ENCODE measurements at places on chromosomes 5 and 9.

DNA sequence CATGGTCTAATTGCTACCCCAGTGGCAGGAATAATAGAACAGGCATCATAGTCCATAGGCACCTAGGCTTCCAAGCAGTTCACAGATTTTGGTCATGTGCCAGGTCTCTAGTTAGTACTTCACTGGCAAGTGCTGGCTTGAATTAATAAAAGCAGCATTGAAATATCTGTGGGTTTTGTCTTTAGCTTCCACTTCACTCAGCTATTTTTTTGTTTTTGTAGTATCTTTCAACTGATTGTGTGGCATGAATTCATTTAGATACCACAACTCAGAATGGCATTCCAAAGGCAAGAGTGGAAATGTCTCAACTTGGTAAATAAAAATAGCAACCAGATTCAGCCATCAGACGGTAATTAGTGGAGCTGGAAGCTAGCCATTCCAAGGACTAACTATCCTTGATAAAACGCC, 27.9 kb upstream of the ITGA2 start:
- no peak for DNase-seq

GRCh38 chr5:151480384-151481293, 33.2 kb downstream of the SLC36A1 start:
- peak; percentile 75 for DNase-seq

DNA sequence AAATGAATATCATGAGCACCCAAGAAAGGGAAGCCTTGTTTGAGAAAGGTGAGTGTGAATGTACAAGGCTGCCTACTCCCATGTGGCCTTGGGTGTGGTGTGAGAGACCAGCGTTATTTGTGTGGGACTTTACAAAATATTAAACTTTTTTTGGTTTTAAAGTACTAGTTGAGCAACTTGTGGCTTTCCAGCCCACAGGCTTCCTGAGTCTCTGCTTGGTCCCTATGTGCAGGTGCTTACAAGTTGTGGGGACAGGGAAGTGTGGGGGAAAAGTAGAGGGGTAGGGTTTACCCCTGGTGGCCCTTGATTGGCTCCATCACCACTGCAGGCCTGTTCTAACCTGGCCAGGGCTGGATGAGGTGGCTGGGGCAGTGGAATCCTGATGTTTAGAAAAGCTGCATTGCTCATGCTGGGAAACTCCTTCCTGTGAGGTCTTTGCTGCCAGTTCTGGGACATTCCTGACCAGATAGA, 19.7 kb downstream of the PTTG1 start:
- DNase-seq = no peak

DNA sequence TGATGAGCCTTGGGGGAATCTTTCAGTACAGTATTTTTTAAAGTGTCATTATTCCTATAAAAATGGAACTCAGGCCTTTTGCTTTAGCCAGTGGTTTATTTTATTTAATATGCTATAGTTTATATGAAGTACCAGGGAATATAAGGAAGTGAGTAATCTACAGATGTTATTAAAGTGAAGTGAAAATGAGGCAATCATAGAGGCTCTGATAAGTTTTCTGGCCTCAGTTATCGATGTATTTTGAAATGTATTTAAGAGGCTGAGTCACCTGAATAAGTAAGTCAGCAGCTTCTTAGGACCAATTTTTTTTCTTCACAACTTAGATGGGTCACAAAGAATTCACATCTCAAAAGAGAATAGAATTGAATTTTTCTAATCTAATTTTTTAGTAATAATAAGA, 829.0 kb downstream of the DNAH5 start:
- DNase-seq = no peak

- DNase-seq = no peak
Measured at GRCh38 chr9:120579139-120580050, 572 bp downstream of the CDK5RAP2 start.

DNA sequence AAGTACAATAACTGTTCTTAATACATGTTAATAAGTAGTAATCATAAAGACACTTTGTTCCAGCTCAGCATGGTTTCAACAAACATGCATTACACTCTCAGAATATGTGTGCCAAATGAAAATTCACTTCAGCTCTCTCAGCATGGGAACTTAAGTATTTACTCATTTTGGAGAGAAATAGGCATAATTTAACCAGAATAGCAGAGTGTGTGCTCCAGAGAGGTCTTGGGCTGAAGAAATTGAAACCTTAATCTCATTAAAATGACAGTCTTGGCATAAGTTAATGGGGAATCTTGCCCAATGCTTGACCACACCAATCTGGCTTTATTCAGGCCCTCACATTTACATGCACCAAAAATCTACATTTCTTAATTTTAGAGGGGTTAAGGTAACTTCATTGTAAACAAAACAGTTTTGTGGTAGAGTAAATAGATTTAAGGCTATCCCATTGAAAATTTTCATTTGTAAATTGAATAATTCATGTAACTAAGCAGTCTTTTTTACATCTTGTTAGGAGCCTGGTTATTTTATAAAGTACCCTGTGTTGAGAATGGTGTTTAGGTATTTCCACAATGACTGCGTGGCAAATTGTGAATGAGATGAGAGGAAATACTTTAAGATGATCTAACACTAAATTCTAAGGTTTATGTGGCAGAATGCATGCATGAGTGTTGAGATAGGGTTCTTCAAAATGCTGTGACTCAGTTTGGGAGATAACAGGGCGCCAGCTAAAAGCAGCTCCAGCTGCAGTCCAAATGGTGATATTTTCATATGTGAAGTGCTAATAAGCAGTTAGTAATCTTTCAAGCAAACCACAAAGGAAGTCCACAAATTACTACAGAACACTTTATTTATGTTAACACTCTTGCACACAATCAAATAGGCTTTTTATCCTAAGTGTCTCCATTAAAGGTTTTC, 11.3 kb upstream of the LOX start:
- no peak for DNase-seq

- DNase-seq = no peak
Measured at GRCh38 chr9:110808599-110808980, 140.0 kb downstream of the MUSK start.

GRCh38 chr5:133895979-133896845, 72.2 kb downstream of the C5orf15 start:
- no peak for DNase-seq

GRCh38 chr5:92421942-92422341, 1038.8 kb upstream of the ARRDC3 start:
- DNase-seq = no peak

- no peak for DNase-seq
Measured at GRCh38 chr5:147869112-147869511, 9.4 kb upstream of the SCGB3A2 start.

DNA sequence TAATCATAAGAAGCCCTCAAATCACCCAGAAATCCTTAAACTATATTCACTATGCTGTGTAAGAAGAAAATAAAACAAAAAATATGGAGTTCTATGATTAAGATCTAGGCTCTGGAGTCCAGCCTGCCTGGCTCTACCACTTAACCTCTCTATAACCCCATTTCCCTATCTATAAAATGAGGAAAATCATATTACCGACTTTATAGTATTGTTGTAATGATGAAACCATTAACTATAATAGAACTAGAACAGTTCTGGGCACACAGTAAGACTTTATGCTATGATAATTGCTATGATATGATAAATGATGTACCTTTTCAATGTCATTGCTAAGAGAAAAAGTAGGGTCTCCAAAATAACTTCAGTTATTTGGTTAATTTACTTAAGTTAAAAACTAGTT, 40.3 kb downstream of the MPDZ start:
- DNase-seq = no peak

DNA sequence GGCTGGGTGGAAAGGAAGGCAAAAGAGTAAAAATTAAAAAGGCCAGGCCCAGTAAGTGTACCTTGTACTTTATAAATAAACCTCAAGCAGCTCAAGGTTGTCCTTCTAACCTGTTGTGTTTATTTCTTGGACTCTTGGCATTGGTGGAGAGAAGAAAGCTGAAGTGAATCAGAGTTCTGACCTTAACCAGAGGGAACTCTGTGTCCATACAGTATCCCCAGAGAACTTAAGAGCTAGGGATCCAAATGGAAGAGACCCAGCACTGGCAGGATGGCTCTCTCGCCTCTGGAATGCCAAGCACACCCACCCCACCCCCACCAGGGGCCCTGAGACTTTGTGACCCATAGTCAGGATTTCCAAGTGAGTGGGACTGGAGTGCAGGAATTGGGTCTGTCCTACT, 14.2 kb downstream of the NUDT2 start:
- DNase-seq = no peak

DNA sequence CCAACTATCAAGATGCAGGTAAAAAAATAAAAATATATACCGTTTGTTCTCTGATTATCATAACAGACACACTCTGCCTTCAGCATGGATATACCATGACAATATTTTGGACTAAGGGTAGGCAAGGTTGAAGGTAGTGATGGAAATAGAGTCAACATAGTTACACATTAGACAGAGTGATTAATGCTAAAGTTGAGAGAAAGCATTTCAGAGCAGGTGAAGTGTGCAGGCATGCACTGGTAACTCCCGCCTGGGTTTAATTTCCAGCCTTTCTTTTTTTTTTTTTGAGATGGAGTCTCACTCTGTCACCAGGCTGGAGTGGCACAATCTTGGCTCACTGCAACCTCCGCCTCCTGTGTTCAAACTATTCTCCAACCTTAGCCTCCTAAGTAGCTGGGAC, 458.5 kb downstream of the TLR4 start:
- no peak for DNase-seq

DNA sequence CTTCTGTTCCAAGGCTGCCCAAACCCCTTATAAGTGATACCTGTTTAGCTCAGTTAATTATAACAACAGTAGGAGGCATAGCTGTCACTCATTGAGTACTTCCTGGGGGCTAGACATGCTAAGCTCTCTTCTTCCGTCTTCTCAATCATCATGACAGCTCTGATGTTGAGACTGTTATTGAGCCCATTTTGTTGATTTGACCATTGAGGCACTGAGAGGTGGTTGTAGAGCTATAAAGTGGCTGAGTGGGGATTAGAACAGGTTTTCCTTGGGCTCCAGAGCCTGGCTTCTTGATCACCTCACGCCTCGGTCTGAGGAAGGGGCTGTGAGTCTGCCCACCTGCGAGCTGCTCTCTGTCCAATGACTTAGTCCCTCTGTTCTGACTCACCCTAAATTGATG, 26.0 kb upstream of the RPL26L1 start:
- DNase-seq = no peak

DNA sequence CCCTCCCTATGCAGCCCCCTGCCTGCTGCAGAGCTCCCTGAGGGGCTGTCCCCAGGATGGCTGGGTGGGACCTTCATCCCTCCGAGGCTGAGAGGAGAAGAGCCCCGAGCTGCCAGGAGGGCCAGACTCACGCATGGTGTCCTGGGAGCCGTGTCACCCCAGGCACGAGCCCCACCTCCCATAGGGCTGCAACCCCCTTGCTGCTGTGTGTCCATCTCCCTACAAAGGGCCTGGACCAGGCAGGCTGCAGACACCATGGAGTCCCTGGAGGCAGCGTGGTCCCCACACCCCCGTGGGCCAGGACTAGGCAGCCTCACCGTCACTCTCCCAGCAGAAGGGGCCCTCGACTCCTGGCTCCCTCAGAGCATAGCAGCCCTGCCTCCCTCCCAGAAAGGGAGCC, 11.2 kb upstream of the SEC16A start:
- no peak for DNase-seq

GRCh38 chr9:73269430-73270101, 117.9 kb downstream of the ANXA1 start:
- no peak for DNase-seq

- no peak for DNase-seq
Measured at GRCh38 chr5:174503461-174504265, 220.7 kb upstream of the MSX2 start.

DNA sequence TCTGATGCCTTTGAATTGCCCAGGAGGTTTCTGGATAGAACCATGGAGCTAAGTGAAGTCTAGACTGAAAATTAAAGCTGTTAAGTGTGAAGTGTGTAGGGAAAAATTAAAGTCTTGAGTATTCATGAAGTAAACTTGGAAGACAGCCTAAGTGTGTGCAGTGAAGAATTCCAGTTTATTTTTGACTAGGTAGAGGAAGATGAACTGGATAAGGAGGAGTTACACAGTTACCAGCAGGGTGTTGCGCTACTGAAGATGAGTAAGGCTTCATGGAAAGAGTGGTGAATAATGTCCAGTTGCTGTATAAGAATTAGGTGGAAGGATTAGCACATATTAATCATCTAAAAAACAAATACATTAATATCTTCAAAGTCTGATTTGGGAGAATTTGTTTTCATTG, 5.7 kb upstream of the CHD1 start:
- DNase-seq = no peak

DNA sequence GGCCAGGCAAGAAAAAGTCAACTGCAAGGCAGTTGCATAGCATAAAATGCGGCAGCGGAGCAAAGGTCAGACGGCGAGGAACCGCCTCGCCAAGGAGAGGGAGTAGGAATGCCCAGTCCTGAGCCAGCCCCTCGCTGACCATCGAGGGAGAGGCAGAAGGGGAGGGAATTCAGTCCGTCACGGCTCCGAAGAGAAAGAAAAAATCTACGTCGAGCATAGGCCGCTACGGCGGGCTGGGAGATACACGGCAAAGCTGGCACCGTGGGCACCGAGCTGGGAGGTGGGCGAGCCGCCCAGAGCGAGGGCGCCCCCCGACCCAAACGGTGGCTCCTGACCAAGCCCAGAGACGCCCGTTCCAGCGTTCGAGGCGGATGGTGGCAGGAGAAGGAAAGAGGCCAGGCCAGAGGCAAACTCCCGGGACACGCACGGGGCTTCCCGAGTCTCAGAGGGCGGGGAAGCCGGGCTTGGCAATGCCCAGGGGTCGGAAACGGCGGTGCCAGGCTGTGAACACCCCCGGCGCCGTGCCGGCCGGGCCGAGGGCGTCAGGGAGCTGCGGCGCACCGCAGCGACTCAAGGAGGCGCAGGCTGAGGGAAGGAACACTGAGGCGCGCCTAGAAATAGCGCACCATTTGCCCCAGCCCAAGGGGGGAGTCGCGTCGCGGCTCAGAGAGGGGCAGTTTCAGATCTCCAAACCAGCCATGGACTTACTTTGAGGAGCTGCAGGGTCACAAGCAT, 518 bp downstream of the SPRY4 start:
- no peak for DNase-seq

GRCh38 chr5:89204756-89205155, 321.8 kb upstream of the MEF2C start:
- no peak for DNase-seq

DNA sequence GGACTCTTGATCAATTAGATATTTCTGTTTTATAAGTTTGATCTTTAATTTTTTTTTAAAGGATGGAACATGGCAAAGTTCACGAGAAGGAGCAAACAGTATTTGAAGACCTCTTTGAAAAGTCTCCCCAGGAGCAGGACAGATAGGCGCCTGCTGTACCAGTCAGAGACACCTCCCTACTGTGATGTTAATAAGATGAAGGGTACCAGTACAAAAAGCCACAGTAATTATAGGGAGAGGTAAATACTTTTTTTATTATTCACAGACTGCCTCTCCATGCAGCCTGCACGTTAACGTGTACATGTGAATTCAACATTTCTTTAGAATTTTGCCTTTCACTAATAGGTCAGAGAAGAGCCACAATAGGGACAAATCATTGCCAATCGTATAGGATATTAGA, 146.5 kb upstream of the CDH6 start:
- DNase-seq = no peak
